ENCODE measurements at places on chromosomes 2 and 18. TPM values are rescaled to one million over a fixed set of nuclear protein-coding genes. Genes with fewer than 3 reads are reported as not detected.
A peak's percentile ranks its signal among the peaks of the same experiment; 100 is the strongest.

DNA sequence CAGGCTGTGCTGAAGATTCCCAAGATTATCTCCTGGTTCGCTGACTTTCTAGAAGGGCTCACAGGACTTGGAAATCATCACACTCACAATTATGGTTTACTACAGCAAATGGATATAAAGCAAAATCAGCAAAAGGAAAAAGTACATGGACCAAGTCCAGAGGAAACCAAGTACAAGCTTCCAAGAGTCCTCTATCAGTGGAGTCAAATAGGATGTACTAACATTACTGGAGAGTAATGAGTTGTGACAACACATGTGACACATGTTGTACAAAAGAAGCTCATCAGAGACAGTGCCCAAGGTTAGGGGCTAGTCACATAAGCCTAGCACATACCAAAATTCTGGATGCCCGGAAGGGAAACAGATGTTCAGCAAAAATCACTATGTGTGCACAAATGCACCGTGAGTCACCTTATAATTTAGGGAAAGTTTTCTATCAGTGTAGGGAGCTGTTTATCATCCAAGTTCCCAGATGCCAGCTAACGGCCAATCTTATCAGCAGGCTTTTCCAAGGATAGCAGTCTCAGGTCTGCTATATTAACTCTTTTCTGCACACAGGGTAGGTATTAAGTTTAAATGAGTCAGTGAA lies 9.5 kb downstream of the TMEM237 start:
- H3K4me3 ChIP-seq, result no peak overlapping the region
- H3K27me3 ChIP-seq, result no peaks in the 10 kb centered on the region

- H3K27me3 ChIP-seq, result no peaks in the 10 kb centered on the region
- H3K27ac ChIP-seq, result no peak overlapping the region
- DNase-seq, result no peak
- H3K4me3 ChIP-seq, result no peak overlapping the region
- H3K4me1 ChIP-seq, result no peaks in the 10 kb centered on the region
Measured at GRCh38 chr2:9666306-9666705, 35.5 kb upstream of the YWHAQ start.

- peak overlapping the region; percentile 80 for H3K4me3 ChIP-seq
- no peaks in the 10 kb centered on the region for H3K36me3 ChIP-seq
- H3K4me1 ChIP-seq, result peaks cover 3% of the 10 kb centered on the region
- no peak for DNase-seq
- peaks cover 14% of the 10 kb centered on the region for H3K27me3 ChIP-seq
Measured at GRCh38 chr2:38076710-38077430, 919 bp upstream of the CYP1B1 start.

GRCh38 chr2:38876407-38876806 lies 631 bp downstream of the MORN2 start:
- DNase-seq, result no peak
- H3K27ac ChIP-seq, result no peak overlapping the region

- no peaks in the 10 kb centered on the region for H3K36me3 ChIP-seq
- no peaks in the 10 kb centered on the region for H3K27me3 ChIP-seq
- H3K4me3 ChIP-seq, result no peak overlapping the region
- H3K27ac ChIP-seq, result no peak overlapping the region
- H3K4me1 ChIP-seq, result no peaks in the 10 kb centered on the region
- no peak for DNase-seq
Measured at GRCh38 chr2:156379071-156379470, 46.5 kb upstream of the NR4A2 start.

GRCh38 chr2:129192841-129193253 lies 786.6 kb upstream of the RAB6C start:
- H3K36me3 ChIP-seq, result no peaks in the 10 kb centered on the region
- H3K4me3 ChIP-seq, result no peak overlapping the region
- no peaks in the 10 kb centered on the region for H3K27me3 ChIP-seq

- H3K4me3 ChIP-seq, result no peak overlapping the region
- no peaks in the 10 kb centered on the region for H3K27me3 ChIP-seq
- H3K4me1 ChIP-seq, result no peaks in the 10 kb centered on the region
- no peak for DNase-seq
Measured at GRCh38 chr2:240308111-240308651, 127.3 kb upstream of the GPC1 start.

GRCh38 chr2:96197546-96198255 lies 10.9 kb downstream of the STARD7 start:
- no peaks in the 10 kb centered on the region for H3K27me3 ChIP-seq
- no peak overlapping the region for H3K27ac ChIP-seq
- no peak for DNase-seq
- peaks cover 27% of the 10 kb centered on the region for H3K4me1 ChIP-seq
- H3K36me3 ChIP-seq, result peaks cover 10% of the 10 kb centered on the region

DNA sequence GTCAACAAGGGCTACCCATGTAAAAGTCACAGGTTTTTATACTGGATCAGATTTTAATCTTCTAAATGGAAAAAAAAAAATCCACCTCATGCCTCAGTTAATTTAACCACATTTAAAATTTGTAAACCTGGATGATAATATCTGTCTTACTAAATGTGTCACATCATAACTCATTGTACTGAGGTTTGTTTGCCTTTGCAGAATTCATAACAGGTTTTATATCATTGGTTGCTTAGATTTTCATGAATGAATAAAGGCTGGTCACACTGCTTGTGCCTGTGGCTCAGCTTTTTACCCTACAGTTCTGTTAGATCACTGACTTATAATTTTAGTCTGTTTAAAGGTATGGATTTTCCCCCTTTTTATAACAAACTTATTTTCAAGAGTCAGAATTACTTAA lies 48.9 kb downstream of the PSMD14 start:
- peaks cover 20% of the 10 kb centered on the region for H3K4me1 ChIP-seq
- DNase-seq, result no peak
- no peaks in the 10 kb centered on the region for H3K27me3 ChIP-seq
- no peak overlapping the region for H3K4me3 ChIP-seq
- no peaks in the 10 kb centered on the region for H3K36me3 ChIP-seq
- H3K27ac ChIP-seq, result no peak overlapping the region

DNA sequence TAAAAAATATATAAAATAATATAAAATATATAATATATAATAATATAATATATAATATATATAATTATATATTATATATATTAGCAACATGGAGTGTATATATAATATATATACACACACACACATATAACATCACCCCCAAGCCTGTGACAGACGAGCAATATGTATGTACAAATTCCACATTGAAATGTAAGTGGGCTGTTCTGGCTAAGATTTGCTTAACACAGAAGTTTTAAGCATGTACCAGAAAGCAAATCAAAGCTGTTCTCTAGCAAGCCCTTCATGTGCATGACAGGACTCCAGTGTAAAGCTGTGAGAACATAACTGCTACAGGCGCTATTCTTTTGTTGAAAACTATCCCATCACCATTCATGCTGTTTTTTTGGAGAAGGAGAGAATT lies 261.7 kb upstream of the TNP1 start:
- no peaks in the 10 kb centered on the region for H3K36me3 ChIP-seq
- no peak for DNase-seq
- H3K4me3 ChIP-seq, result no peak overlapping the region
- no peak overlapping the region for H3K27ac ChIP-seq

DNA sequence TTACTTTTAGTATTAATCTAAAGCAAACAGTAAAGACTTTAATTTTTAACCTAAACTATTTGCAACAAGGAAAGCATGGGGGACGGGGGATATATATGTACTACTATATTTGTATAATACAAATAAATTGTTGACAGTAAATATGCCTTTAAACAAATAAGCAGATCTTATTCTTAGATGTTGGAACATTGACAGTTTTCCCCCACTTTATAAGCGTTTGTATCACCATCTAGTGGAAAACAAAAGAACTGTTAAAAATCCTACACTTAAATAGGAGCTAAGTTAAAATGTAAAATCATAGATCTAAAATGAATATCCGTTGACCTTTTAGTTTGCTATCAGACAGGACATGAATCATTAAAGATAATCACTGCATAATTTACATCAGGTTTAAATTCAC lies 50.0 kb downstream of the RBBP8 start:
- H3K4me3 ChIP-seq, result no peak overlapping the region
- no peaks in the 10 kb centered on the region for H3K27me3 ChIP-seq
- H3K4me1 ChIP-seq, result no peaks in the 10 kb centered on the region
- H3K36me3 ChIP-seq, result no peaks in the 10 kb centered on the region
- no peak for DNase-seq

DNA sequence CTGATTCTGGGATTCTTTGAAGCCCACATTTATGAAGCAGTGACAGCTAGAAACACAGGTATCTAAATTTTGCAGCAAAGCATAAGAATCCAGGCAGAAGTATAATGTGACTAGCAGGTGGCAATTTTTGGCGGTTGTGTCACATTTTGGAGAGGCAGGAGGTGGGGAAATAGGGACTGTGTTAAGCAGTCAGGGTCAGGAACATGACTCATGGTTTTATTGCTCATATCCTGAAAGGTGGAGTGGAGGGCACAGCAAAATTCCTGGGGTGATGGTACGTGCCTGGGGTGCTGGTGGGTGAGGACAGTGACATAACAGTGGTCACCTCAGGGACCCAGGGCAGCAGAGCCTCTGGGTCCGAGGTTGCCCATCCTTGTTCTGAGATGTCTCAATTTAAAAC lies 63.5 kb upstream of the TTN start:
- peaks cover 9% of the 10 kb centered on the region for H3K4me1 ChIP-seq
- no peaks in the 10 kb centered on the region for H3K27me3 ChIP-seq
- no peaks in the 10 kb centered on the region for H3K36me3 ChIP-seq
- no peak overlapping the region for H3K27ac ChIP-seq
- no peak for DNase-seq

- H3K4me1 ChIP-seq, result peaks cover 13% of the 10 kb centered on the region
- no peak overlapping the region for H3K27ac ChIP-seq
- H3K36me3 ChIP-seq, result no peaks in the 10 kb centered on the region
- DNase-seq, result no peak
Measured at GRCh38 chr2:64792995-64793639, 139.4 kb upstream of the SERTAD2 start.

- no peaks in the 10 kb centered on the region for H3K27me3 ChIP-seq
- no peaks in the 10 kb centered on the region for H3K36me3 ChIP-seq
- no peak for DNase-seq
Measured at GRCh38 chr2:68767996-68768395, 33.4 kb downstream of the ARHGAP25 start.

The RTTN gene
- 13.1 TPM for total RNA-seq

The SIX2 gene
- total RNA-seq, result 13.5 TPM

The DSG4 gene
- not detected for total RNA-seq

The RUFY4 gene
- 0.68 TPM for total RNA-seq

The REG1B gene
- not detected for total RNA-seq

The CCBE1 gene
- total RNA-seq, result 1.6 TPM

The SH3RF3 gene
- 37.4 TPM for total RNA-seq

The PHOSPHO2 gene
- total RNA-seq, result 0.92 TPM

The MEP1B gene
- total RNA-seq, result not detected

The VWA3B gene
- total RNA-seq, result not detected

The UGT1A10 gene
- 0.41 TPM for total RNA-seq

The CRACDL gene
- total RNA-seq, result 5.9 TPM

The UGT1A8 gene
- not detected for total RNA-seq

Measured in thoracic aorta (tissue), 2 donors.